ENCODE measurements at places on chromosomes 7 and 10.

- peak; percentile 16 for DNase-seq
Observed at GRCh38 chr7:137592232-137592896, 248.8 kb upstream of the PTN start.

- no peak for DNase-seq
Observed at GRCh38 chr10:10612151-10612550, 405.5 kb upstream of the CELF2 start.

GRCh38 chr10:52566471-52567246 lies 205.9 kb downstream of the MBL2 start:
- no peak for DNase-seq

GRCh38 chr10:78627254-78627795 lies 441.4 kb upstream of the ZMIZ1 start:
- DNase-seq = no peak

DNA sequence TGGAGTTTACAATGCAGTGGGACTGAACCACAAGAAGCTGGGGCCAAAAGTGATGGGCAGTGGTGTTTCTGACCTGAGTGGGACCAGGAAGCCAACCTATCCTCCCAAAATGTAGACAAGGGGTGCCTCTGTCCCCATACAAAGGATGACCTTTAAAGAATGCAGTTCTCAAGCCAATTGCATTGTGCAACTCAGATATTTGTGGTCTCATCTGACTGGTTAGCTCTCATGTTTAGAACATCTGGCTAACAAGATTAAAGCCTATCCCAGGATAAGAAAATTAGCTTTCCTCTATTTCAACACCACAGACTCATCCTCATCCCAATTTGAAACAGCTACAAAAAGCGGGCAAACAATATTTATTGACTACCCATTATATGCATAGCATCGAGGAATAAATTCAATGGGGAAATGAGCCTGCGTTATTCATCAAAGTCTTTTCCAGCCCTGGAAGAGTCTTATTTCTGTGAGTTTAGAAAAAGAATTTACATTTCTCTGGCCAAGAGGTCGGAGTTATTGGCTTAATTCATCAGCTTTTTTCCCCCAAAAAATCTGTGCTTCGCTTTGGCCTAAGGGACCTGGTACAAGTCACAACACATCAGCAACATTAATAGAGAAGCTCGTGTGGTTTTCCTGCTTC lies 26.7 kb downstream of the ELMO1 start:
- no peak for DNase-seq

GRCh38 chr7:94252124-94252523 lies 142.6 kb upstream of the COL1A2 start:
- no peak for DNase-seq
